Panc1 (cell line): ENCODE measurements at places on chromosomes 2 and 18.

DNA sequence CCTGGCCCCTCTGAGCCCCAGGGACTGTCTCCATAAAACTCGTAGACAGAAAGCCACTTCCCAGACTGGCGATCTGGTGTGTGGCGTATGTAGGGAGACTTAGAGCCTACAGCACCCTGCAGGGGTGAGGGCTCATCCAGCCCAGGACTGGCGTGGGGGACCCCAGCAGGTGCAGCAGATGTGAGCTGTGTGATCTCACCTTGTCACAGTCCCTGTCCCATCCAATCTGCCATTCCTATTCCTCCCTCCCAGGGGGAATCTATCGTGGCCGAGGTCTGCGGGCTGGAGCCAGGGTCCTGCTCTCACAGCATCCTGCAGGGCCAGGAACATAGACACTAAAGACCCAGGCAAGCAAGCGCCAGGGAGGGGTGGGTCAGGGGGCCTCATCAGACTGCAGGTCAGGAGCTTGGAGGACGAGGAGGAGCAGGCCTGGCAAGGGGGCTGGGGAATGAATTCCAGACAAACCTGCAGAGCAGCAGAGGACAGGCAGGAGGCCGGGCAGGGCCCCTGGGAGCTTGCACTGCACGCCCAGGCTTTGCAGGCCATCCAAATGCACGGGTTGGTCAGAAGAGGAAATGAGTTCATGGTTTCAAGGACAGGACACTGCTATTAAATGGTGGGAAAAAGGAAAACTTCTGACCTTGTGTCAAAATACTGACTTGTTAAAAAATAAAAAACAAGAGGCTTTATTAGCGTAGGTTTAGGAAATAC, 32.5 kb downstream of the HS6ST1 start:
- no peak for DNase-seq

- no peak for DNase-seq
Observed at GRCh38 chr2:86225581-86225980, 26.3 kb downstream of the MRPL35 start.

GRCh38 chr2:63975437-63976124, 43.6 kb downstream of the VPS54 start:
- no peak for DNase-seq

DNA sequence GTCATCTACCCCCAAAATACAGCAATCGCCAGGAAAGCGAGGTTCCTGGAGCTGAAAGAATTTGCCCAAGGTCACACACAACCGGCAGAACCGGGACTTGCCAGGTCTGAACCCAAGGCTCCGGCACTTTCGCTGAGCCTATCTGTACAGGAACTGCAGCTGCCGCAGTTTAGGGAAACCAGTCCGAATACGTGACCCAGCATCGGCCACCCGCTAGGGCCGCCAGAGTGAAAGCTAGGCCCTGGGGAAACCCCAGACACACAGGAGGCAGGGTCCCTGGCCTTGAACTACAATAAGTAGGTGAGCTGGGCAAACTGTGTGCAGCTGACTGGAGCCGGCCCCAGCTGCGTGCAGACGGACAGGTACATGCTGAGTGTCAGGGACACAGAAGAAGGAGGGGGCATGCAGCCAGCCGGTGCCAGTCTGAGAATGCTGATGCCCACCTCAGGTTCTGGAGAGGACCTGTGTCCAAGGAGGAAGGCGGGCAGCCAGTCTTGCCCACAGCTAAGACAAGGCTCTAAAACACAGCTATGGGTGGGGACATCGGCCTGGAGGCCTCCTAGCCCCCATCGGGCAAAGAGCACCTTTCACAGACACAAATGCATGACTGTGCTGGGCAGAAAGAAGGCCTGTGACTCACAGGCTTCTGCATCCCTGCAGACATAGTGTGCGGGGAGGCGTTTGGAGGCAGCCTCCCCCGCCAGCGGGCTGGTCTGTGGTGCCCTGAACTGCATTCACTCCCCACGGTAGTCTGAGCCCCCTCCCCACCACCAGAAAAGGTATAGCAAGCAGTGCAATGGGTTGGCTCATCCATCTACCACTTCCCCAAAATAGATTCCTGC, 107.4 kb upstream of the ID2 start:
- no peak for DNase-seq

- no peak for DNase-seq
Observed at GRCh38 chr2:240051697-240052096, 1.6 kb downstream of the OR6B3 start.

DNA sequence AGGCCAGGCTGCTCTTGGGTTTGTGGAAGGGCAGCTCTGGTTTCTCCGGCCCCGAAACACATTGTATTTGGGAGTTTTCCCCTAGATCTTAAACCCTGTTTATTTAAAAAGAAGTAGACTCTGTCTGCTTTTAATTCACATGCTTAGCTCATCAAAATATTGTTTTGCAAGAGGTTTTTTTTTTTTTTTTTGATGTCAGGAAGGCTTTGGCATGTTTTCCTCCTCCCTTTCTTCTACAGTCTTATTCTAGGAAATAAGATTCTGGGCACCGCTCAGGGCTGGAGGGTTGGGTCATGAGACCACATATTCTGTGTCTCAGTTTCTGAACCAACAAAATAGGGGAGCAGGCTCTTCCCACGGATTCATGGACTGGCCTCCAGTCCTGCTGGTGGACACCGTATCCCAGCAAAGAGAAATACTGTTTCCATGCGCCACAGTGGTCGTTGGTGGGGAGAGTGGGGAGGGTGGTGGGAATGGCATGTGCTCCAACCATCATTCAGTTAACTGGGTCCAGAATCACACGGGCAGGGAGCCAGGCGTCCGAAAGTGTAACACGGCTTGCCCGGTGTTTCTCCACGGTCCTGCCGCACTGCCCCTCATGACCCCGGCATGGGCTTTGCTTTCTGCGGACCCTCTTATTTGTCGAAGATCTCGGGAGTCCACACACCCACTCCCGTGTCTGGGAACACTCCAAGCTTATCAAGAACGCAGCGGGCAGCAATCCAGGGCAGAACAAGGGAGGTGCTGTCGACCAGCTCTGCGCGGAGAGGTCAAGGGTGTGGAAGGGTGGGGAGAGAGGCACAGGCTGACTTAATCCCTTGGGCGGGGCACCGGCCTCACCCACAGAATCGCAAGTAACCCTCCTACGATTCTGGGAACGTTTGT, 176.7 kb downstream of the GLI2 start:
- no peak for DNase-seq

GRCh38 chr2:120861576-120862191, 126.0 kb downstream of the GLI2 start:
- no peak for DNase-seq

DNA sequence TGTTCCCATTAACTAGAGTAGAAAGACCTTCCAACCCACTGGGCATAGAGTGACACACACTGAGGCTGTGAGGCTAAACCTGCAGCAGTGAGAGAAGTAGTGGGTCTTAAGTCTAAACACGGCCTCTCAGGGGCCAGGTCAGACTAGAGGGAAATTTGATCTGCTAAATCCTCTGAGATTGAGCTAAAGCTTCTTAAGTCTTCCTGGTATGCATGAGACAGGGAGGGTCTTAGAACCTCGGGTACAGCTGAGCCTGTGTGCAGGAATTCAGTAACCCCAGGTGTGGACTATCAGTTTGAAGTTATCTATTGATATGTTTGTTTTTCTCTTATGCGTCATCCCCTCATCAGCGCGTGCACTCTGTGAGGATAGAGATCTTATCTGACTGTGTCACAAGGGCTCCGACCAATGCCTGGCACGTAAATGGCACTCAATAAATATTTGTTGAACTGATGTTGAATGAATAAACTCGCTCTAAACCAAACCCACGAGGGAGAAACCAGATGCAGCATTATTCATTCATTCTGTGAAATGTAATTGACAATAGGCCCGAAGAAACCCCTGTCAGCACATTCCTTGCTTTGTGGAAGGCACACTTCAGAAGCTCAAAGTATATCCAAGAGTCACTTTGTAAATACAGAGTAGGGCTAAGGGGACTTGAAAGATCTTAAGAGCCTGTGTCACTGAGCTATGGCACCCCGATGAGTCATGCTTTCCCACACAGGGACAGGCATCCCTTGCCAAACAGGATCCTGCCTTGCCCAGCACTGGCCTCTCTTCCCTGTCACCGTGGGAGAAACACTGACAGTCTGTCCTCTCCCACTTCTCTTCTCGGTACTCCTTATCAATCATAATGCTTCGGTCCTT, 21.7 kb upstream of the RAB10 start:
- DNase-seq, result peak; percentile 95

DNA sequence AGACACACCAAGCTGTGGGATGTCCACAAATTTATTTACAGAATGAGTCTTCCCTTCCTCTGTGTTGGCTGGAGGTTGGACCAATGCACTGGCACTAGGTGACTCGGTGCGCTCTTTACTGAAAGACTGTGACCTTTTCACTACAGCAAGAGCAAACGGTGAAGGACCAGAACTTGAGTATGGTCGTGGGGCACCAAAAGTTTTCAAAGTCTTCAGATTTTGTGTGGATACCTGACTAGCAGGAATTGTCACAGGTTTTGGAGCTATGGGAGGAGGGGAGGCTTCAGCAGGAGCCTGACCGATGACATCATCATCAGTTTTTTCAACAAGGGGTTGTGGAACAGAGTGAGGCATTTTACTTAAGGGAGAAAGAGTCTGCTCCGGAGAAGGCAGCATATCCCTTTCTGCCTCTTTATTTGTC, 73.0 kb upstream of the GRB14 start:
- no peak for DNase-seq

DNA sequence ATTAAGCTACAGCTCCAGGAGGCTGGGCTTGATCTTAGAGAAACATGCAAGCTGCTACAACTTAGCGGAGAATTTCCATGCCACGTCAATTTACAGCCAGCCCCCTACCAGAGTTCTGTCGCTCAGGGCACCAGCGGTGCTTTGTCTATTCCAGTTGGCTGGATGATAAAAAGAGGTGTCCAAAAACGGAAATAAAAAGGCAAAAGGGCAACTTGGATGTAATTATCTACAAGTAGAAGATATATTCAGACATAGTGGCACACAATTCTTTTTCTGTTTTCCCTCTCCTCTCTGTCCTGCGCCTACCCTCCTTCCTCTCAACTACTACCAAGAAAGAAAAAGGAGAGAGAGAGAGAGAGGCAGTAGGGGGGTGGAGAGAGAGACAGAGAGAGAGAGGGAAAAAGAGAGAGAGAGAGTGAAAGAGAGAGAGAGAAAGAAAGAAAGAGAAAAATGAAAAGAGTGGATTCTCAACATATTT, 363 bp upstream of the RFTN2 start:
- DNase-seq, result no peak
